ENCODE measurements at places on chromosomes 16 and 17.

DNA sequence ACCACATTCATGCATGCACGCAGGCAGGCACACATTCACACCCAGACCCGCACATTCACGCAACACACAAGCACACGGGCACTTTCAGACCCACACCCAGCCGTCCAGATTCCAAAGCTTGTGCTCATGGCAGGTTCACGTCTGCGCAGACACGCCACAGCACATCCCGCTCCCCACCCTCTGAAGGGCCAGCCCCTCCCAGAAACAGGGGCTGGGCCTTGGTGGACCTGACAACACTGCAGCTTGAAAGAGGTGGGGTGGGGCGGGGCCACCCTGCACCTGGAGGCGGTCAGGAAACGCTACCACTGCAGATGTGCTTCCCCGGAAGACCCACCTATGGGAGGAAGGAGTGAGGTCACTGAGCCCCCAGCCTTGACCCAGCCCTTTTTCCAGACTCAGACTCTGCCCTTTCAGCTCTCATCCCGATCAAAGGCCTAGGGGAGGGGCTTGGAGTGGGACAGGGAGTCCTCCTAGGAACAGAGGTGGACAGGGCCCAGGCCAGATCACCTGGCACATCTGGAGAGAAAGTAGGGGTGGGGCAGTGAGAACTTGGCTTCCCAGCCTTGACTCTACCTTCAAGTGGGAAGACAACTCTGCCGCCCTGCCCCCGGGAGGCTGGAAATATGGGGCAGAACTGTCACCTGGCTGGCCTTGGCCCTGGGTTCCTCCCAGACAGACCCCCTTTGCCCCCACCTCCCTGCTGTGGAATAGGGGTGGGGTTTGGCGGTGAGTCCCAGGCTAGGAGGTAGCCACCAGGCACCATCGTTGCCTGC lies 11.0 kb downstream of the P3H4 start:
- DNase-seq, result no peak

GRCh38 chr17:14302091-14302430 lies 1.2 kb downstream of the HS3ST3B1 start:
- DNase-seq, result peak; percentile 26

GRCh38 chr16:27483624-27484023 lies 66.1 kb downstream of the GTF3C1 start:
- no peak for DNase-seq

DNA sequence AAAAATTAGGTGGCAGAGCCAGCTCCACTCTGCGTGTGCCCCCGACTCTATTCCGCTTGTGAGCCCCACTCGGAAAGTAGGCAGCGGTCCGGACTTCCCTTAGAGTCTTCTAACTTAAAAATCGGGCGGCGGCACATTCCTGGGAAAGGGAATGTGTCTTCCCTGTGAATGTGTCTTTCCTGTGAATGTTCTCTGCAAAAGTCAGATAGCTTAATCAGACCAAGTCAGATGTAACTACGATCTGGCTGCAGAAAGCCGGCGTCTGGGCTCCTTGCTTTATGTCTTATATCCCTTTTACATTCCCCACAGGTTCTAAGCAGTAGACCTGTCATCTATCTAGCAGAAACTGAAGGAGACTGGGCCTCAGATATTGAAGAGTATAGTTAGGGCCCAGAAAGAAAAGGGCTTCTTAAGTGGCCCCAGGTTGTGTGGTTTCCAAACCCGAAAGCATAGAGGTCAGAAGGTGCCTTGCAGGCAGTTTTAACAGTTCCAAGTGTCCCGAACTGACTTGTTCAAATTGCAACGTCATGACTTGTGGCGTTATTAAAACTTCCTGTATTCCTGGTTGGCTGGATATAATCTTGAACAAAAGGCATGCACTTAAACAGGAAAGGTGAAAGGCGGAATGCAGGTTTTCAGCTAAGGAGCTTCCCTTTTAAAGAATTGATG lies 601 bp downstream of the PHKB start:
- no peak for DNase-seq

- DNase-seq, result no peak
Measured at GRCh38 chr17:83086199-83086880, 6.9 kb downstream of the METRNL start.

- no peak for DNase-seq
Measured at GRCh38 chr17:17938388-17939107, 33.7 kb downstream of the TOM1L2 start.

DNA sequence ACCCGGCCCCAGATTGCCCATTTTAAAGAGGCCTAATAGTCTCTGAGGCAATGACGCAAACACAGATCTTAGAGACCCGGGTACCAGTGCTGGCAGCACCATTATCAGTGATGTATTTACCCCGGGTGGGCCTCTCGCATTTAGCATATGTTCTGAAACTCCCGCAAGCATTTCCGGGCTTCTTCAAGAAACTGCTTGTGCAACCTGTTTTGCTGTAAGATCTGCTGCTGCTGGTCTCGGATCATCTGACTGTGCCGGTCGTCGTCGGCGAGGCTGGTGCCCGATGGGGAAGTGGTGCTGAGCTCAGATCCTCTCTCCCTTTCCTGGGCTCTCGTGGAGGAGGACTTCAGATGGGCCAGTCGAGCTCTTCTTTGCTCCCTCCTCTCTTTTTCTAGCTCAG lies 12.5 kb downstream of the CEP295NL start:
- DNase-seq, result peak; percentile 23

GRCh38 chr16:1723450-1724147 lies 17.6 kb downstream of the MAPK8IP3 start:
- no peak for DNase-seq

DNA sequence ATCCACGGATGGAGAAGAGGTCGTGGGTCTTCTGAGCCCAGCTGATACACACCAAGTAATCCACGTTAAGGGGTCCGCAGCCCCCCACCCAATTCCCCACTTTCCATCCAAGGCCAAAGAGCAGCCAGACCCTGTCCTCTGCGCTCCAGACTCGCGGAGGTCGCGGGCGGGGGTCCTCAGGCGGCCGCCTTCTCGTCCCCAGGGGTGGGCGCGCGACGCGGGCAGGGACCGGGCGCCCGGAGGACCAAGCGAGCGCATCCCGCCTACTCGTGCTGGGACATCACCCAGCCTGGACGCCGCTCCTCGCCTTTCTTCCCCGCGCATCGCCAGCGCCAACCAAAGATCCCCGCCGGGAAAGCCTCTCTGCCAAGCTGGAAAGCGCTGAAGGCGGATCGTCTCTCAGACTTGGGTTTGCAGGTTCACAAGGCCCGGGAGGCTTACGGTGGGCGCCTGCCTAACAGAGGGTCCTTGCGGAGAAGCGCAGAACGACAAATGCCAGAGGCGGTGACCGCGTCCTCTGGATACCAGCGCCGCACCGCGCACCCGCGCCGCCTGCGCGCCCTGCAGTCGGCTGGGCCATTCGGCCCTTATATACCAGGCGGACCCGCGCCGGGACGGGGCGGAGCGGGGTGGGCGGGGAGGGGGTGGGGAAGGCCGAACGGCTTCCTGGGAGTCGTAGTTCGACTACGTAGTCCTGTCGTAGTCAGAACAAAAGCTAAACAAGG lies 471.6 kb downstream of the SOX9 start:
- DNase-seq, result peak; percentile 40

DNA sequence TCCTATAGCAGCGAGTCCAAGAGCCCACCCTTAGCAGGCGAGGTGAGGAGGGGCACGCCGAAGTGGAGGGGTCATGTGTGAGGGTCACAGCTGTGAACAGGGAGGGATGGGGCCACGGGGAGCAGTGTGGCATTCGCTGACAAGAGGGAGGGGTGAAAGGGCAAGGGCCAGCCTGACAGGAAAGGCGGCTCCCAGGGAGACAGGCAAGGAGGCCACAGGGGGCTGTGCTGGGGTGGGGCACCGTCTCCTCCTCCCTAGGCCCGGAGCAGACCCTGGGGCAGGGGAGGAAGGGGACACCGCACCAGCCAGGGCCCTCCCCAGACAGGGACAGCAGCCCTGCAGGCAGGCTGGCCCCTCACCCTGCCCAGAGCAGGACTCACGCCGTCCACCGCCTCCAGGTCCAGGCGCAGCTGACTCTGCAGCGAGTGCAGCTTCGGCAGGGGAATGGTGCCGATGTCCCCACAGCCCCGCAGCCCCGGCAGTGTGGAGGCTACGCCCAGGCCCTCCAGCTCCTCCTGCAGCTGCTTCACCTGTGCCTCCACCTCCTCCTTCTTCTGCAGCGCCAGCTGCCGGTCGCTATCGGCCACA lies 15.1 kb downstream of the GNPTG start:
- no peak for DNase-seq

DNA sequence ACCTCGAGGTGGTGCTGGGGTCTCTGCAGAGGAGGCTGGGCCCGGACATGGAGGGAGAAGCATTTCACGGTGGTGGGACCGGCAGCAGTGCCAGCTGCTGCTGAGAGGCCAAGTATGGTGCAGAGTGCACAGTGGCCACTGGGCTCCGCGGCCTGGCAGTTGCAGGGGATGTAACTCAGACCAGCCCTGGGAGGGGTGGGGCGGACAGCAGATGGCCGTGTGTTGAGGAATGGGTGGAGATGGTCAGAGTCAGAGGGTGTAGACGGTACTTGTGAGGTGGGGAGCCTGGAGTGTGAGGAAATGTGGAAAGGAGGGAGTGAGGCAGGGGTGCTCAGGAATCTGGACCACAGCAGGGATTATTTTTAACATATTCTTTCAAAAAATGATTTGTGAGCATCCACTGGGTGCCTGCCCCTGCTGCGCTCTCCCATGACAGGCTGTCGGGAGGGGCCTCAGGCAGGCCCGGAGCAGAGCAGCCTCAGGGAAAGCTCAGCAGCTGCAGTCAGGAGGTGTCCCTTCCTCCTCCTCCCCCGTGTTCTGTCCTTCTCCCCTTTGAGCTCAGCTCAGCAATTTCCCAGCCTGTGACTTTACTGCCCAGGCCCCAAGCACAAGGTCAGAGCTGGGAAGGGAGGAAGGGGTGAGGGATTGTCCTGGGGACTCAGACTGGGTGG lies 113.1 kb downstream of the RAP1GAP2 start:
- no peak for DNase-seq

GRCh38 chr17:76351526-76352071 lies 2.1 kb downstream of the PRPSAP1 start:
- no peak for DNase-seq

DNA sequence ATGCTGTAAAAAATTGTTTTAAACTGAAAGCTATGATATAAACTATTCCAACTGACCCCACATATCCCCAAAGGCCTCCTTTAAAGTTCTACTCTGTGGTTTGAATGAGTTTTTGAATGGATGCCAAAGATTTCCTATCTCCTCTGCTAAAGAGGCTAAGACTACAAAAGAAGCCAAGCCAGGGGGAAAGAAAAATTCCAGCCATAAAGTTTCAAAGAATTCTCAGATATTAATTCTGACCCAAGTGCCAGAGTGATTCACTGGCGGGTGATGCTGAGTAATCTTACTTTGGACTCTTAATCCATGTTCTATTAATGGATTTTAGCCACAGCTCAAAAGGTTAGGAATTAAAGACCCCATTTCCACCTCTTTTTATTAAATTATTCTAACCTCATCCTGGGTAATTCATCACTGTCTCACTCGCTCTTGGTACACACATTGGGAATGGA lies 60.7 kb downstream of the HS3ST3A1 start:
- DNase-seq, result no peak

GRCh38 chr16:74438492-74438979 lies 17.3 kb upstream of the CLEC18B start:
- DNase-seq, result no peak

DNA sequence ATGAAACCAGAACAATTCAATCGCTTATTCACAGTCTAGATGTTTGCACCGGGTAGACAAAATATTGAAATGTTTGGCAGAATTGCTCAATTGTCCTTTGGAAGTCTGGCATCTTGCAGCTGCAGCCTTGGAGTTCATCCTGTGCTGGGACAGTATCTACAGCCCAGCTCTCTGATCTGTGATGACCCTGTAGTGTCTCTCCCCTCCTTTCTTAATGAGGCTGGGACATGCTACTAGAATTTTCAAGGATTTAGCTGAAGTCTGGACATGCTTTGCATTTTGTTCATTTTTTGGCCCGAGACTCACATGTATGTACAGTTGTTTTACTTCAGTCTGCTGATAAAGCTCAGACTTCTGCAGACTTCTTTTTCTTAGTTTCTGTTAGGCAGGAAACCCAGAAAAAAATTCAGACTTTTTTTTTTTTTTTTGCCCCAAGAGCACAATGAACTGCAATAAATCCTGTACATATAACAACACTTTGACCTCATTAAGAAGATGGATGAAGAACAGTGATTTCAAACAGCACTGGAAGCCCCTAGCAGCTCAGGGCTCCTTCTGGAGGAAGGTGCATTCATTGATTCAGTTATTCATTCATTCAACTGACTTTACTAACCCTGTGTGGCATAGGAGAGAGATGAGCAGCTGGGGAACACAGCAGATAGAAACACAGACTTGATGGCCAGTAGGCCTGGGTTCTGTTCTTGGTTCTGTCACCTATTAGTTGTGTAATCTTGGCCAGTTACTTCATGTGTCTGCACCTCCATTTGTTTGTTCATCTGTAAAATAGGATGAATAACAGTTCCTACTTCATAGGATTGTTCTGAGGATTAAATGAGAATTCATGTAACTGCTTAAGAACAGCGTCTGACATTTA lies 210.0 kb downstream of the MAP2K4 start:
- DNase-seq, result no peak
